Vagina (tissue), 2 donors: ENCODE measurements at places on chromosomes 16 and 17. TPM values are rescaled to one million over a fixed set of nuclear protein-coding genes. Genes with fewer than 3 reads are reported as not detected.

GRCh38 chr17:67221062-67221998 lies 23.7 kb downstream of the HELZ start:
- peaks cover 18% of the 10 kb centered on the region for H3K4me1 ChIP-seq
- H3K4me3 ChIP-seq: no peak overlapping the region
- no peaks in the 10 kb centered on the region for H3K36me3 ChIP-seq
- no peak overlapping the region for H3K27ac ChIP-seq
- no peaks in the 10 kb centered on the region for H3K27me3 ChIP-seq

DNA sequence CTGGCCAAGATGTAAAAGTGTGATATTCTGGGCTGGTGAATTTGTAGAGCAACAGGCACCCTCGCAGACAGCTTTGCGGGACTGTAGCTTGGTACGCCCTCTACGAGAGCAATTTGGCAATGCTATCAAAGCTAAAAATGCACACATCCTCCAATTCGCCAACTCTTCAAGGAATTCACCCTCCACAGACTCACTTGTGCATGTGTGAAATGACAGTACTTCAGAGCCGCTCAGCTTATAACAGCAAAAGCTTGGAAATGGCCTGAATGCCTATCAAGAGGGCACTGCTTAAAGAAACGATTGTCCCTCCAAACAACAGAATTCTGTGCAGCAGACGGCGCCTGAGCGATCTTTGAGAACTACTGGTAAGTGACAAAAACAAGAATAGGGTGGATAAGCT lies 130.8 kb downstream of the SDK2 start:
- DNase-seq: no peak
- no peaks in the 10 kb centered on the region for H3K4me1 ChIP-seq
- H3K27me3 ChIP-seq: no peaks in the 10 kb centered on the region
- H3K4me3 ChIP-seq: no peak overlapping the region
- H3K27ac ChIP-seq: no peak overlapping the region
- no peaks in the 10 kb centered on the region for H3K36me3 ChIP-seq

DNA sequence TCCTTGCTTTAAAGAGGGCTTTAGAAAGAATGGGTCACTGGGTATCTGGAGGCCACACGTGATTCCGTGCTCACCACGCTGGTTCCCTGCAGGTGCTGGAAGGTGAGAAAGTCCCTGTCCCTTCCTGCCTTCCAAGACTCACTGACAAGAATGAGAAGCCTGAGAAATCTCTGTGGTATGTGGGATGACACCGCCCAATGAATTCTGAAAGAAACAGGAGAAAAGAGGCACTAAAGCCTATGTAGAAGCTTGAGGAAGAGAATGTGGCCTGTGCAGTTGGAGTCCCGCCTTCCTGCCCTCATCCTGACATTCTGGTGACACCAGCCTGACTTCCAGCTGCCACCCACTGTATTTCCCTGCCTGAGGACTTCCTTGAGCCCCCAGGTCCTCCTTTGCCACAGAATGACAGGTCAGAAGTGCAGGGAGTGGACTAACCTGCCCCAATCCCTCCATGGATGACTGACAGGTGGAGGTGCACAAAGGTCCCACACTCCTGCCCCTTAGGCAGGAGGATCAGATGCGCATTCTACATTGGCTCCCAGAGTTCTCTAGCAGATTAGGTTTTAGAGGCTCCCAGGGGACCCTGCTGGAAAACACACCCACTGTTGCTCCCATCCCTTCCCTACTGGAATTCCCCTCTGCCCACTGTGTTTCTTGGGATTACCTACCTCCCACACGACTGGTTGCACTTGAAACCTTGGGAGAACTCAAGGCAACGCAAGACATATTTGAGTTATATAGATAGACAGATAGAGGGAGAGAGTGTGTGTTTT lies 38.6 kb upstream of the TENT4B start:
- H3K4me3 ChIP-seq: no peak overlapping the region
- H3K4me1 ChIP-seq: no peaks in the 10 kb centered on the region
- no peaks in the 10 kb centered on the region for H3K27me3 ChIP-seq

DNA sequence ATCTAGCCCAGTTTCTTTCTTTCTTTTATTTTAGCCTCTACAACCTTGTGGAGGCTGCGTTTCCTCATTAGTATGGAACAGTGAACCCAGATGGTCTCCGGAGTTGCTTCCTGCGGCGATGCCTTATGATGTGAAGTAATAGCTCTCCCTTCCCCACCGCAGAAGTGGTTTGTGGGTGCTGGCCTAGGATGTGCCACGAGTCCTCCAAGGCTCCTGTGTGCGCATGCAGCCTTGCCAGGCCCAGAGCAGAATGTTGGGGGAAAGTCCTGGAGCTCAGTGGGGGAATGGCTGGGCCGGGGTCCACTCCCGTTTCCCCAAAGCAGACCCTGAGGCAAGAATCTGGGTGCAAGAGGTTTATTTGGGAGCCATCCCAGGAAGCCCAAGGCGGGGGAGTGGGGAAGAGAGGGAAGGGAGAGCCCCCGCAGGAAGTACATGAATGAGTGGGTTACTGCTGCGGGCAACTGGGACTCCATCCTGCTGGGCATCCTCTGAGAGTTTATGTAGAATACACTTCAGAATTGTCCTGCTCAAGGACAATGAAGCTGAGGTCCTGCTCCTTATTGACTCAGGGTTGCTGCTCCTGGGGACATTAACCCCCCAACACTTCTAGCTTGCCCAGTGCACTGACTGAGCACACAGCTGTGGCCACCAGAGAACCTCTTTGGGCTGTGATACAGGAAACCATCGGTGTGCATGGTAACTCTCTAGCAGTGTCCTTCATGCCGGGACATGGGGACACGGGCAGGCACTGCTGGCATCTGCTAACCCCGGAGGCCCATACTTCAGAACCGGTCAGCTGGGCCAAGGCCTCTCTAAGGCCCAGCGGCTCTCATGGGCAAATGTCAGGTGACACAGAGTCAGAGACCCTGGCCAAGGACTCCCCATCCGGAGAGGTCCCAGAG lies 3.7 kb upstream of the HCRT start:
- DNase-seq: no peak
- no peaks in the 10 kb centered on the region for H3K36me3 ChIP-seq
- H3K4me1 ChIP-seq: peaks cover 25% of the 10 kb centered on the region
- no peaks in the 10 kb centered on the region for H3K27me3 ChIP-seq
- H3K4me3 ChIP-seq: no peak overlapping the region

GRCh38 chr16:79171931-79172705 lies 428.4 kb downstream of the MAF start:
- DNase-seq: no peak
- no peaks in the 10 kb centered on the region for H3K4me1 ChIP-seq
- no peaks in the 10 kb centered on the region for H3K36me3 ChIP-seq
- H3K4me3 ChIP-seq: no peak overlapping the region

- no peak for DNase-seq
- no peaks in the 10 kb centered on the region for H3K27me3 ChIP-seq
- H3K4me1 ChIP-seq: peaks cover 99% of the 10 kb centered on the region
- peak overlapping the region; percentile 95 for H3K27ac ChIP-seq
- no peaks in the 10 kb centered on the region for H3K36me3 ChIP-seq
- H3K4me3 ChIP-seq: no peak overlapping the region
These were observed 6.2 kb downstream of the MAP3K14 start for GRCh38 chr17:45310380-45311324.

GRCh38 chr17:83008186-83008510 lies 71.3 kb upstream of the METRNL start:
- H3K27me3 ChIP-seq: no peaks in the 10 kb centered on the region
- DNase-seq: no peak
- no peaks in the 10 kb centered on the region for H3K4me1 ChIP-seq
- H3K27ac ChIP-seq: no peak overlapping the region
- no peak overlapping the region for H3K4me3 ChIP-seq

DNA sequence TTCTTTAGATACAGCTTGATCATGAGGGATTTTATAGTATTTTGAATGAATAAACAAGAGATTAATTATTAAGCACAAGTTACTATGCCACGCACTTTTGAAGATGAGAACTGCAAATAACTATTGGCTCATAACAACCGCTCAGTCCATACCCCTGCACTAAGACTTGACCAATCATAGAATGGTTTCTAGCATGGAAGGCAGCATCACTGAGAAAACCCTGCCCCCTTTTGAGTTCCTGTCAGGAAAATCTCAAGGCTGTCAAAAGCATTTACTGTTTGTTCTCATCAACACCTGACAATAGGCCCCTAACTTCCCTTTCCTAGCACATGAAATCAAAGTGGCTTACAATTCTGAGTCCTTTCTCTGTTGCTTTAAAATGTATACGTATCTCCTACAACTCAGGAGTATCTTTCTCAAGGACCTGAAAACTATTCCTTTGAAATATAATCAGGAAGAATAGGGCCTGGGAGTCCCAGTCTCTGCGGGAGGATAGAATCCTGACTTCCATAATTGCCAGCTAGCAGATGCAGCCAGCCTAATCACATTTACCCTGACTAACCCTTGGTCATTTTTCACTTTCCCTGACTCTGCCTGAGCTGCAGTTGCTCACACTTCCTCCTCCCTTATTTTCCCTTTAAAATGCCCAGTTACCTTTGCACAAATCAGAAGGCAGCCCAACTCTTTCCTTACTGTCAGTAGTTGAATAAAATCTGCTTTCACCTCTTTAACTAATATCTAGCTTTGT lies 9.1 kb upstream of the MMD start:
- H3K27ac ChIP-seq: no peak overlapping the region
- no peak overlapping the region for H3K4me3 ChIP-seq
- DNase-seq: no peak
- H3K4me1 ChIP-seq: peaks cover 27% of the 10 kb centered on the region

GRCh38 chr16:89363621-89364393 lies 126.6 kb downstream of the ANKRD11 start:
- no peak for DNase-seq
- no peaks in the 10 kb centered on the region for H3K27me3 ChIP-seq
- H3K4me1 ChIP-seq: peaks cover 97% of the 10 kb centered on the region
- no peak overlapping the region for H3K4me3 ChIP-seq
- no peak overlapping the region for H3K27ac ChIP-seq

DNA sequence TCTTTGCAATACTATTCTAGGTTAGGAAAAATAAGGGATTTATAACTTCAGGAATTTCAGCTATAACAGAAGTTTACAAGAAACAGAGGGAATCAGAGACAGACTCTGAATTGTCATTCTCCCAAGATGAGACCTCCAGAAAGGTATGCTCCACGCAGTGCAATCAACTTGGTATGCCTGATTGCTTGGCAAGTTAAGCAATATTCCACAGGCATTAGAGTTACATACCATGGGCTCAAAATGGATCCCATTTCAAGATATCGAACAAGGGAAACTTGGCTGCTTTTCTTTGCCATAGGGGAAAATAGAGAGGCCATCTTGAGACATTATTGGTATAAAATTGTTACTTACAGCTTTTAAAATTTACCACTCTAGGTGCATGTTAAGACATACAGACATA lies 615.6 kb upstream of the SOX9 start:
- no peak for DNase-seq
- no peaks in the 10 kb centered on the region for H3K36me3 ChIP-seq
- H3K27me3 ChIP-seq: no peaks in the 10 kb centered on the region
- no peak overlapping the region for H3K4me3 ChIP-seq
- H3K4me1 ChIP-seq: no peaks in the 10 kb centered on the region

DNA sequence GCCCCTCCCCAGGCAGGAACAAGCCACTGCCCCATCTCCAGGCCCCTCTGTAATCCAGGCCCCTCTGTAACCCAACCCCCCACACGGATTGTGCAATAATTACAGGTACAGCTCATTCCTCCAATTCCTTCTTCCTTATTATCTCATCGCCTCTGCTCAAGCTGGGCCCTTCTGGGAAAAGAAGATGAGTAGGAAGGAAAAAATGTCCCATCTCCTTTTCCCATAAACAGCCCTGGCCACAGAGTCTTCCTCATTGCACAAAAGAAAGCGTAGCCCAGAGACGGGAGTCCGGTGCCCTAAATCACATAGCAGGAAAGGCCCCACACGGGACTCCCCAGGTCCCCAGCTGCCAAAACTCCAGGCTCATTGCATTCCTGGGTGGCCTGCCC lies 3.6 kb upstream of the LITAFD start:
- peaks cover 13% of the 10 kb centered on the region for H3K4me1 ChIP-seq
- DNase-seq: no peak
- no peaks in the 10 kb centered on the region for H3K27me3 ChIP-seq
- no peaks in the 10 kb centered on the region for H3K36me3 ChIP-seq
- H3K4me3 ChIP-seq: no peak overlapping the region

DNA sequence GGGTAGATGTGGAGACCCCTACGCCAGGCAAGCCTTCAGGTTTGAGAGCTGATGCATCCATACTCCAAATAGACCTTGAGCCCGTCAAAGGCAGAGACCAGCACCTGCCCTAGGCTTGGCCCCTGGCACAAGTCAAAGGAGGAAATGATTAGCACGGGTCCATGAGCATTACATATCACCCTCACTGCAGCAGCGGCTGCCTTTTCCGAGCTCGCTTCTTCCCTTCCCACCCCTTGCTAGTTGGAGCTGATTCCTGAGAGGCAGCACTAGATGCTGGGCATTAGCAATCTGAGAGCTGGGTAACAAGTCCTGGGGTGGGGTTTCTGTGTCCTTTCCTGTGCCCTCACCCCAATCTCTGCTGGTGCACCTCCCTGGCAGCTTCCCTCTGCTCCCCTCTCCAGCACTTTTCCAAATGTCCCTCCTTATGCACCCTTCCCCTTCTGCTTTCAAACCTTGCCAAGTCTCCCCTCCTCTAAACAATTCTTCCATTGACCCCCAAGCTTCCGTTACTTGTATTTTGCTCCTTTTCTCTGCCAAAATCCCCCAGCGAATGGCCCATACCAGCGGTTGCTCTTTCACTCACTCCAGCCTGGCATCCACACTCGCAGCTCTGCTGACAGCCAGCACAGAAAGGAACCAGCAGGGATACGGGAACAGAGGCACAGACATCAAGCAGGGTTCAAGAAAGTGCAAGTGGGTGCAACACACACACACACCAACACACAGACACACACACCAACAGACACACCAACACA lies 3.0 kb downstream of the CDRT4 start:
- H3K27me3 ChIP-seq: no peaks in the 10 kb centered on the region
- H3K4me3 ChIP-seq: no peak overlapping the region
- no peak for DNase-seq
- H3K27ac ChIP-seq: peak overlapping the region; percentile 56

GRCh38 chr17:67509390-67510287 lies 132.6 kb downstream of the PITPNC1 start:
- no peaks in the 10 kb centered on the region for H3K27me3 ChIP-seq
- no peaks in the 10 kb centered on the region for H3K36me3 ChIP-seq
- peak overlapping the region; percentile 8 for H3K27ac ChIP-seq
- no peak for DNase-seq
- H3K4me3 ChIP-seq: no peak overlapping the region

The TPPP3 gene
- 28.2 TPM for total RNA-seq

The PRKCB gene
- total RNA-seq: 9.1 TPM

The VWA3A gene
- not detected for total RNA-seq

The MMP2 gene
- total RNA-seq: 296 TPM

The SUPT4H1 gene
- 31.4 TPM for total RNA-seq

The HYDIN gene
- total RNA-seq: not detected

The TMEM92 gene
- 0.74 TPM for total RNA-seq

The PSMC3IP gene
- 0.98 TPM for total RNA-seq

The DLX4 gene
- total RNA-seq: 1.2 TPM
